Activated CD4-positive, alpha-beta T cell treated with anti-CD3 and anti-CD28 coated beads for 36 hours (primary cell): ENCODE measurements at places on chromosomes 6 and 20. TPM values are rescaled to one million over a fixed set of nuclear protein-coding genes. Genes with fewer than 3 reads are reported as not detected.

GRCh38 chr20:54165014-54165413, 8.8 kb downstream of the CYP24A1 start:
- H3K4me3 ChIP-seq = no peak overlapping the region
- no peak overlapping the region for H3K27ac ChIP-seq
- no peaks in the 10 kb centered on the region for H3K4me1 ChIP-seq
- no peak for DNase-seq
- no peaks in the 10 kb centered on the region for H3K36me3 ChIP-seq

The ALDH8A1 gene
- total RNA-seq = 0.67 TPM

GRCh38 chr6:54958446-54958845, 111.9 kb downstream of the FAM83B start:
- H3K4me3 ChIP-seq = no peak overlapping the region
- no peaks in the 10 kb centered on the region for H3K36me3 ChIP-seq

- H3K27ac ChIP-seq = no peak overlapping the region
- H3K36me3 ChIP-seq = no peaks in the 10 kb centered on the region
- no peaks in the 10 kb centered on the region for H3K4me1 ChIP-seq
- no peak overlapping the region for H3K4me3 ChIP-seq
- no peaks in the 10 kb centered on the region for H3K27me3 ChIP-seq
Measured at GRCh38 chr20:35207950-35208611, 18.4 kb upstream of the MMP24 start.

The PACRG gene
- not detected for total RNA-seq

- H3K36me3 ChIP-seq = no peaks in the 10 kb centered on the region
- no peak overlapping the region for H3K27ac ChIP-seq
- no peaks in the 10 kb centered on the region for H3K4me1 ChIP-seq
Measured at GRCh38 chr20:8879669-8880068, 189.2 kb upstream of the PLCB4 start.

The TNFAIP3 gene
- total RNA-seq = 371 TPM
